Tongue (tissue), 3 donors: ENCODE measurements at places on chromosomes 3 and 15. TPM values are rescaled to one million over a fixed set of nuclear protein-coding genes. Genes with fewer than 3 reads are reported as not detected.

RTP1 gene
- 1.0 TPM for total RNA-seq

GRCh38 chr15:84830036-84830435 lies 12.9 kb downstream of the ALPK3 start:
- no peak for DNase-seq

C3orf38 gene
- total RNA-seq: 29.3 TPM

GRCh38 chr3:100136921-100137320 lies 22.6 kb upstream of the FILIP1L start:
- peak; percentile 54 for DNase-seq

DNA sequence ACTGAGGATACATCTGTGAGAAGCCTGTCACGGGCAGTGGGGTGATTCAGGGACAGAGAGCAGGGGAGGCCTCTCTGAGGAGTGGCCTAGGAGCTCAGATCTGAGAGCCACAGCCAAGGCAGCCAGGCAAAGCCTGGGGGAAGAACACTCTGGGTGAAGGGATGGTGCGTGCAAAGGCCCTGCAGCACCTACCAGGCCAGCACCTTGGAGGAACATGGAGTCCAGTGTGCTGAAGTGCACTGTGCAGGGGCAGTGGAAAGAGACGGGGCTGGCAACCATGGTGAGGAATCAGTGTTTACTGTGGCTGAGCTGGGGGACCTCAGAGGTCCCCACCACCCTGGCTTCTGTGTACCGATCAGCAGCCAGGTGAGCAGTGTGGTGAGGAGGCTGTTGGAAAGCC lies 48.0 kb downstream of the NUP210 start:
- no peak for DNase-seq

OXTR gene
- total RNA-seq: 0.62 TPM

CCK gene
- total RNA-seq: not detected

GRCh38 chr15:67166280-67167009 lies 88.0 kb downstream of the AAGAB start:
- DNase-seq: no peak

DNA sequence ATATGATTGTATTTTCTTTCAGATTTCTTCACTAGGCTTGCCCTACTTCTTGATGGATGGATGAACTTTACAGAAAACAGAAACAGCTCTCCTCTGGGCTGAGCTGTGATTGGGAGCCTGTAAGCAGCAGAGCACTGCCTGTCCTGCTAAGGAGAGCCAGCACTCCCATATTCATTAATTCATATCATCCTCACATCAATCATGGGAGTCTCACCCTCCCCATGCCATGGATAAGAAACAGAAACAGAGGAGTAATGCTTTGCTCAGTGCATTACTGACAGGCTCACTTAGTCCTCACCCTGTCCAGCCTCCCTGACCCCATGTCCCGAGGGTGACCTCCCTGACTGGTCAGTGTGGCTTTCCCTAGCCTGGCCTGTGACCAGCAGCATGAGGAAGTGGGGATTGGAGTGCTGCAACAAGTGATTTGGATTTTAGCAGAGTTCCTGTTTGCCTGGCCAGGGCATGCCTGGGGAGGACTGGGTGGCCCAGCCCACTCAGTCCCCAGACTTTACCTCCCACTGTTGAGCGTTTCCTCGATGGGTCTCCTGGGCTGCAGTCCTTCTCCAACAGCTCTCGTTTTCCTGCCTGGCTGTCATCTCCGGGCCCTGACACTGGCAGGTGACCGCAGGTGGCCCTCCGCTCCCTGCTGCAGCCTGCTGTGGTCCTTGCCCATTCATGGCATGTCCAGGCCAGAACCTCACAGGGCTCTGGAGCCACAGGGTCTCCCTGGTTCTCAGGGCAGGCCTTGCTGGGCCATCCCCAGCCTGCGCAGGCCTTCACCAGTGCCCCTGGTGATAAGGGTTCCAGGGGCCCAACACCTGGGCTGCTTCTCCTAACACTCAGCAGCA lies 1.3 kb upstream of the TMIE start:
- DNase-seq: no peak

- DNase-seq: peak; percentile 21
Measured at GRCh38 chr3:16906682-16907081, 21.9 kb downstream of the PLCL2 start.

GABRR3 gene
- total RNA-seq: not detected

- no peak for DNase-seq
Measured at GRCh38 chr3:166688665-166689064, 691.4 kb downstream of the ZBBX start.

PEX5L gene
- 0.21 TPM for total RNA-seq

GRCh38 chr3:122782804-122783203 lies 10.8 kb downstream of the HSPBAP1 start:
- no peak for DNase-seq

DNA sequence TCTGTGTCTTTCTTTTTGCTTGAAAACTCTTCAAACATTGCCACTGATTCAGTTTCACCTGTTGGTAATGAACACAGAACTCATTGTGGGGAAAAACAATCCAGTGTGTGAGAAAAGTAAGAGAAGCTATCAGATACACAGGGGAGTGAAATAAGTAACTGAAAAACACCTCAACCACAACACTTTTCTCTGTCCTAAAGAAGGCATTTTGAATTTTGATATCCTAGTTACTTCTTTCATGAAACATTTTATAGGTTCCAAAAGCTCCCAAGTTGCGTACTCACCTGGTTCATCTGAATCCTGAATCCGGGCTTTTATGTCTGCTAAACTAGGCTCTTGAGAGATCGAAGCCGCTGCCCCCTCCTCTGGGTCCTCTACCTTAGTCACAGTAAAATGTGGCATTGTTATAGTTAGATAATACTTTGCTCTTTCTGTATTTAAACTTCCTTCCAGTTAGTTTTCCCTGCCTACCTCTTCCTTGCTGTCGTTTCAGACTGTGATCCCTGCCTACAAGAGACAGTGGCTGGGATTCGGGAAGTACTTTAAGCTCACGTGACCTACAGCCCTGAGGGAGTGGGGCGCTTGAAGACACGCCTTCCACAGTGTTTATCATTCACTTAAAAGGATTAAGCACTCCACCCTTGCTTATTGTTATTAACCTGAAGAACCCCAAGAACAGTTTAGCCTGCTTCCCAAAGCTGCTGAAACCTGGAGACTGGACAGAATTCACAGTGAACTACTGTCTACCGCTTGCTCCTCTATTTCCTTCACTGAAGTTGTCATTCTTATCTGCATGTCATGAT lies 19.1 kb downstream of the SLC12A6 start:
- peak; percentile 74 for DNase-seq

- no peak for DNase-seq
Measured at GRCh38 chr3:99967796-99968195, 146.5 kb downstream of the FILIP1L start.

DNA sequence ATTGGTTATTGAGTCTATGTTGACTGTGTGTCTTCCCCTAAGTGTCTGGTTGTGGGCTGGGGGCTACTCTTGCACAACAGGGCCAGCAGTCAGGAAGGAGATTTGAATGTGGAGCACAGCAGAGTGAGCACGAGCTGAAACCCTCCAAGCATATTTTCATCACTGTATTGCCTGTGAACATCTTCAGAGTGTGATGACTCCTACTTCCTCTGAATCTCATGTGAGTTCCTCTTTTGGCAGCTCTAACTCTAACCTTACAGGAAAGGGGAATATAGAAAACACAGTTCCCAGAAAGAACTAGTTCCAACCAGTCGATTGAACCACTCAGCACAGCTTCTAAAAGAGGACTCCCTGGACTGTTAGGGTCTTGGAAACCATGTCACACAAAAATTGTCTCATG lies 211.6 kb downstream of the RAP2B start:
- DNase-seq: no peak

DNA sequence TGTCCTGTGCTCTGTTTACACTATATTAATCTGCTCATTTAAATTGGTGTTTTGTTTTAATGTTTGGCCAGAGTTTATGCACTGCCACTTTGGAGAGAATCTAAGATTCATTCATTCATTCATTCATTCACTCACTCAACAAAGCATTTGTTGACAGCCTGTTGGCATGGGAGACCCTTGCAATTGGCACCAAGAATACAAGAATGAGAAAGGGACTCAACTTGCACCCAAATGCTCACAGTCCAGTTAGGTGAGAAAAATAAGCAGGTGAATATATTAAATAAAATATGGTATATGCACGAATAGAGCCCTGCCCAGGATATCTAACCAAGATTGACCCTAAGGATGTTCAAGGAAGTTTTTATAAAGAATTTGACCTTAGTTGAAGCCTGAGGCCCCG lies 80.4 kb downstream of the TGFBR2 start:
- DNase-seq: no peak

SLC22A13 gene
- total RNA-seq: 0.51 TPM

DNA sequence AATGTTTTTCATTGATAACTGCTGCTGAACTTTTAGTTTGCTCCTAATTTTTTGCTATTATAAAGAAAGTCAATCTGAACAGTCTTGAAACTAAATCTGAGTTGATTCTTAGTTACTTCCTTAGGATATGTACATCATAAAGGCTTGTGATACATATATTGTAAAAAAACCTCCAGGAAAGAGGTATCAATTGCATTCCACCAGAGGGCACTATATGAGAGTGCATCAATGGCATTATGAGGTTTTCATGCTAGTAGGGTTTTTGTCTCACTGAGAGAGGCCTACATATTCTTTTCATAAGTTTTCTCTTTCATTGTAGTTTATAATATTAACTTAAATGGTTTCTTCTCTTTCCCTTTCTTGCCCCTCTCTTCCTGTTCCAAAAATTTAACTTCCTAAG lies 46.9 kb downstream of the PIK3R4 start:
- no peak for DNase-seq

GRCh38 chr3:148218222-148218621 lies 479.5 kb upstream of the AGTR1 start:
- no peak for DNase-seq

DNA sequence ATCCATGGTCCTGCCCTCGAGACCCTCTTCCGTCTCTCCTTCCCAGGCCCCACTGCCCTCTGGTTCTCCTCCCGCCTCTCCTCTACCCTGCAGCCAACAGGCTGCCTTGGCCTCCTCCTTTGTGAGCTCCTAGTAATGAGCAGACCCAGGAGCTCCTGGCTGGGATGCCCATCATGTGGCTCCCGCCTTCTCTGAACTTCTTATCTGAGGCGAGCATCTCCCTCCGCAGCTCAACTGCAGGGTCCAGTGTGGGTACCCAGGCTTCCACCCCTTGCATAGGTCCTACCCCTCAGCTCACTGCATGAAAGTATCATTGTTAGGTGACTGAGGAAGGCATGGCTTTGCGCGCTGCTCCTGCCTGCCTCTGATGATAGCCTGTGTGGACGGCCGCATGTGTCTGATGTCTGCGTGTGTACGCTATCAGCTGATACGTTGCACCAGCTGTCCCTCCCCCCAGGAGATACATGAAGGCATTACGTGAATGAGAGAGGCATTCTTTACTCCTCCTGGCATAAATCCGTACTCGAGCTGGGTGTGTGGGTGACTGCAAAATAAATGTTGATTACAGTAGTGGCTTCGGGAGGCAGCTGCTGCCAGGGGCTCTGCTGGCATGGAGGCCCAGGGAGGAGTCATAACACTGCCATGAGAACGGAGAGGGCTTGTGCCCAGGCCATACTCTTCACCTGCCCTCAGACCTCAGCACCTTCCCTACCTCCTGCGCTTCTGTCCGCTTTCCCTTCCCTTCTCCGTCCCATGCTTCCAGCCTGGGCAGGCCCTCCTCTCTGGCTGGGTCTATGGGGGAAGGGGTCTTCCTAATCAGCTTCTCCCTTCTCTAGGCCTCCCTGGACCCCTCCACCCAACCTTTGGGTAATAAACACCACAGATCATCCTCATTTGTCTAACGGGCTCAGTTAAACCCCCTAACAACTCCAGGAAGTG lies 48.8 kb downstream of the ZNF710 start:
- peak; percentile 74 for DNase-seq

GRCh38 chr3:137768361-137769321 lies 4.5 kb downstream of the SOX14 start:
- peak; percentile 49 for DNase-seq

DNA sequence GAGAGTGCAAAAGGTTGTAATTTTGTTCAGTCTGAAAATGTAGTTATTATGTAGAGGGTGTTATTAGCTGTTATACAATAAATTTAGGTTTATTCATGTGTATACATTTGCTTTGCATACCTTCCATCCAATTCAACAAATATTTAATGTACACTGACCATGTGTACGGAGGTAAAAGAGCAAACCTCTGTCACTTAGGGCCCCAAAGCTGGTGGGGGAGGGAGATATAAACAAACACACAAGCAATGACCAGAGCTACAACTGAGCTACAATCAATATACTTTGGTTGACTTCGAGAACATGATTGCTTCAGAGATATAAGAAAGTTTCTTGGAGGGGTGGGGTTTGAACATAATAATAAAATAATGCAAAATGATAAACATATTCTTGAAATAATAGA lies 17.5 kb upstream of the BCL6 start:
- DNase-seq: no peak

DNA sequence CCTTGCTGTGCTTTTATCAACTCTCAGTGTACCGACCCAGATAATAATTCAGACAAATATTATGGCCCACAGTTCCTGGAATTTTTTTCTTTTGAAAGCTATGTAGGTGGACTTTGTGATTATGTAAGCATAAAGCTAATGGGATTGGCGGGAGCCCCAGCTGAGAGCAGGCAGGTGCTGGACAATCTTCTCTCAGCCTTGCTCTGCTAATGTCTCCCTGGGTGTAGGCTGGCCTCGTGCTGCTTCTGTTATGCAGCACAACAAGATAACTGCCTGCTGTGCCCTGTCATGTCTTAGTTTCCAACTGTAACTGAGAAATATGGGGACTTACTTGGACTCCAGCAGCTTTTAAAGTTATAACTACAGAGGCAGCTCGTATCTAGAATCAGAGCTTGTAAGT lies 415.0 kb downstream of the PDCD6IP start:
- DNase-seq: no peak

GRCh38 chr15:80233581-80233980 lies 18.4 kb downstream of the CTXND1 start:
- no peak for DNase-seq

BOC gene
- 95.9 TPM for total RNA-seq

DNA sequence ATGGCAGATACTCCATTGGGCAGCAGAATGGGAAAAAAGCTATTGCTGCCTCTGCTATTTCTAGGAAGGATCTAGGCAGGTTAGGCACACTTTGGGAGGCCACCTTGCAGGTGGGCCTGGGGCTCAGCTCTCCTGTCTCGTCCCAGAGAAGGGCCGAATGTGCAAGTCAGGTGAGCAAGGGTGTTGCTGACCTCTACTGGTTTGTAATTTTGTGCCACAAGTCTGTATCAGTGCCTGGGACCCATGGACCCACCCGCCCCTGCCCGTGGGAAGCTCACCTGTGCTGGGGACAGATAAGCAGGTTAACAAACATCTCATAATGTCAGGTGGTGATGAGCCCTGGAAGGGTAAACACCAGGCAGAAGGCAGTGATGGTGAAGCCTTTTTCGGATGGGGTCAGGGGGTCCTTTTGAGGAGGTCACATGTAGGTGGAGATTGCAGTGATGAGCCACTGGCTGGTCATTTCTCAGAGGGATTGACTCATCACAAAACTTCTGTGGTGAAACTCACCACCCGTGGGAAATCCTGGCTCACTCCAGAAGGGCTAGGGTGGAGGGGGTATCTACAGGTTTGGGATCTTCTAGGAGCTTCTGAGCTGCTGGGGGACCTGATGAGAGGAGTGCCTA lies 161.3 kb downstream of the KLF13 start:
- DNase-seq: no peak

ITIH1 gene
- not detected for total RNA-seq

SMCO1 gene
- total RNA-seq: 19.6 TPM

- DNase-seq: no peak
Measured at GRCh38 chr3:81452418-81452817, 309.0 kb downstream of the GBE1 start.

SPTBN5 gene
- 2.2 TPM for total RNA-seq

PGBD4 gene
- 1.3 TPM for total RNA-seq

GRCh38 chr3:147371140-147371539 lies 35.2 kb downstream of the ZIC4 start:
- DNase-seq: no peak

BFSP2 gene
- total RNA-seq: not detected

- DNase-seq: peak; percentile 72
Measured at GRCh38 chr3:53113293-53114010, 16.8 kb downstream of the RFT1 start.

RARB gene
- total RNA-seq: 14.4 TPM
